Stimulated activated CD4-positive, alpha-beta T cell treated with anti-CD3 and anti-CD28 coated beads, Interleukin-4, amount 100 ng/mL, for 24 hours (primary cell): ENCODE measurements at places on chromosomes 1 and 21.

DNA sequence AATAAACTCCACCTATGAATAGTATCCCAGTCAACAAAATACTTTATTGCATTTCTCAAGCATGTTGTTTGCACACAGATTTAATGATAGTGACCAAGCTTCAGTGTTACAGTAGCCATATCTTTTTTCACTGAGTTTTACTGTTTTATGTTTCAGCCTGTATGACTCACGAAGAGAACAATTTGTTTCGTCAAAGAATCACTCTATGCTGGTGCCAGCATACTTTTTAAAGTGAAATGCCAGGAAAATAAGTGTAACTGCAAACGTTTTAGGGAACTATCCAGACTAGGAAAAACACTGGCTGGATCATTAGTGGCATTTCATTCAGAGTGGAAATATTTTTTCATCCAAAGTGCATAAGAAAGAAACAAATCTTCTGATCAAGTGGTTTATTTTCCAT lies 210.8 kb downstream of the COL11A1 start:
- no peak for DNase-seq

- no peak for DNase-seq
Observed at GRCh38 chr1:82795508-82796149, 994.9 kb downstream of the ADGRL2 start.

DNA sequence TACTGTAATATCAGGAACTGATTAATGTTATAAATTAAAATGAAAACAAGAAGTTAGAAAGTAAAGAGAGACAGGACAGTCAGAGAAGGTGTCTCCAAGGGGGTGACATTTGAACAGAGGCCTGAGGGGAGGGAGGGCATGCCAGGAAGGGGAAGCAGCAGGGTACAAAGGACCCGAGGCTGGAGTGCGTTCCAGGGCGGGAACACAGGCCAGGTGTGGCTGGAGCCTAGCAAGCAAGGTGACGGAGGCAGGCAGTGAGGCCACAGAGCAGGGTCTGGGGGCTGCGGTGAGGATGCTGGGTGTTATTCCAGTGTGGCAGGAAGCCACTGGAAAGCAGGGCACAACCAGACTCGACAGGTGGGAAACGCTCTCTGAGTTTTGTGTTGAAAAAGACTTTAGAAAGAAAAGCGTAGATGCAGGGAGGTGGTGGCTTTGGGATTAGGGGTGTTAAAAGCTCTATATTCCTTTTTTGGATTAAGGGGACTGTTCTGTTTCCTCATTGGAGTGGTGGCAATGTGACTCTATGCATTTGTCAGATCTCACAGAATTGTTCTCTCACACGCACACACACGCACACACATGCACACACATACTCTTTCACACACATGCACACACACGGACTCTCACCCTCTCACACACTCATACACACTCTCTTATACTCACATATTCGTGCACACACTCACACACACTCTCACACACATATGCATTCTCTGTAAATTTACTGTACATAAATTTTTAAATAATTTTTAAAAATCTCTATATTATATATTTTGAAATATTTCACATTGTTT lies 124.5 kb downstream of the GLIS1 start:
- no peak for DNase-seq

DNA sequence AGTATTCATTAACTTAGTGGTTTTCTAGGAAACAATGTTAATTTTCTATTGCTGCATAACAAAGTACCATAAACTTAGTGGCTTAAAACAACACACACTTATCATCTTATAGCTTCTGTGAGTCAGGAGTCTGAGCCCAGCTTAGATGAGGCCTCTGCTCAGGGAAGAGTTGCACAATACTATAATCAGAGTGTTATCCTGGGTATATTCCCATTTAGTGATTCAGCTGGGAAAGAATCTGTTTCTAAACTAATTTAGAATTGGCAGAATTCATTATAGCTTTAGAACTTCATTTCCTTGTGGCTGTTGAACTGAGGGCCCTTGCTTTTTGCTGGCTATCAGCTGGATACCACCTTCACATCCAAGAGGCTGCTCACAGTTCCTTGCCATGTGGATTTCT lies 515.5 kb downstream of the BRINP3 start:
- no peak for DNase-seq

- peak; percentile 29 for DNase-seq
Observed at GRCh38 chr1:6785728-6786505, 663 bp downstream of the CAMTA1 start.

DNA sequence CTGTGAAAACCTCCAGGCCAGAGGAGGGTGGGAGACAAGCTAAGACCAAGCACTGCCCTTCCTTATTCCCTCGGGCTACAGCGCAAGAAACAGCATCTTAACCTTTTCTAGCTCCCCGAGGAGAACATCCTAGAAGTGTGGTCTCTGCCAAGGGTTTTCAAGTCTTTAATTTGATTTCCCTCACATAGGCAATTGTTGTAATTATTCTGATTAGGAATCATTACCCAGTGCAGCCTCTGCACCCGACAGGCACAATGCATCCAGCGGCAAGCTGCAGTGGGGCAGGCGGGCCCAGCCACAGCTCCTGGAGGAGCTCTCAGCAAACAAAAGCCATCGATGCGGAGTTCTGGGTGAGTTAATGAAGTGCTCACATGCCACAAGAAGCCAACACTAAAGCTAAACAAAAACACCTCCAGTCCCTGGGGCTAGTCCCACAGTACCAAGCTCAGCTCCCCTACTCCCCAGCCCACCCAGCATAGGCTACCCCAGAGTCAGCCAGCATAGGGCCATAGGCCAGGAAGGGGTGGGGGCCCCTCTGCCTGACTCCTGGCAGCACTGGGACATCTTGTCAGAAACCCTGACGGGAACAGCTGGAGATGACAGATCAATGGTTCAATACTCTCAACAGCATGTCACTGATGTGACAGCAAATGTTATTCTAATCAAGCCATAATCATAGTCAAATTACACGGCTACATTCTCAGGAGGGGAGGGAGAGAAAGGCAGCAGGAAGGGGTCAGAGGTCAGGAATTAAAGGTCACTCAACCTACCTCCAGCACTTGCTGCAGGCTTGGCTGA lies 42.5 kb downstream of the ERI3 start:
- DNase-seq: no peak
